ENCODE measurements at places on chromosomes 3 and 15. TPM values are rescaled to one million over a fixed set of nuclear protein-coding genes. Genes with fewer than 3 reads are reported as not detected.
A peak's percentile ranks its signal among the peaks of the same experiment; 100 is the strongest.

The TTLL13 gene
- total RNA-seq, result not detected

The CXCR6 gene
- total RNA-seq, result not detected

The FBLN2 gene
- 10.5 TPM for total RNA-seq

The MKRN2OS gene
- not detected for total RNA-seq

The COPS2 gene
- total RNA-seq, result 71.8 TPM

The ZNF860 gene
- 1.1 TPM for total RNA-seq

The CLSTN2 gene
- 0.74 TPM for total RNA-seq

The APOD gene
- 5.0 TPM for total RNA-seq

The SAMD7 gene
- not detected for total RNA-seq

The KNG1 gene
- not detected for total RNA-seq

The SHF gene
- total RNA-seq, result 23.0 TPM

The HEG1 gene
- 17.1 TPM for total RNA-seq

The CPLX3 gene
- not detected for total RNA-seq

The SRPRB gene
- total RNA-seq, result 22.9 TPM

- no peak for DNase-seq
These were observed 6.7 kb downstream of the ABHD17C start for GRCh38 chr15:80701676-80702311.

DNA sequence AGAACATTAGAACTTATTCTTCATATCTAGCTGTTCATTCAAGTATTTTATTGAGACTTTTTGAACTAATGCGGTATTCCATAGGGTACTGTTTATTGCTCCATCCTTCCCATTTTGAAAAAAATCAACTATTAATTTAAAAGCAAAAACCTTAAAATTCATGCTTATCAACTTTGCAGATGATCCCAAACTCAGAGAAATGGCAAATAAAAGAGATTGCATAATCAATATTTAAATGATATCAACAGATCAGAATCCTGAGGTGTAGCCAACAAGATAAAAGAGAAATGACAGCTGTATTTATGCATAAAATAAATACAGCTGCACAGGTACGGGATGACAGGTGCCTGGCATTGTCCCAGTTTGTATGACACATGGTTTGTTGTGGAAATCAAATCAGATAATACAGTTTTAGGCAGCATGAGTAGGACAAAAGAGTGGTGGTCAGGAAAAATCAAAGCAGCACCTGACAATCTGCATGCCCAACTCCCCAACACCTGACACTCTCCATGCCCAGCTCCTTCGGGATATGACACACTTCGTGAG, 42.4 kb upstream of the CMTM8 start:
- no peak for DNase-seq

- no peak for DNase-seq
These were observed 37.0 kb upstream of the HACD2 start for GRCh38 chr3:123621850-123622189.

DNA sequence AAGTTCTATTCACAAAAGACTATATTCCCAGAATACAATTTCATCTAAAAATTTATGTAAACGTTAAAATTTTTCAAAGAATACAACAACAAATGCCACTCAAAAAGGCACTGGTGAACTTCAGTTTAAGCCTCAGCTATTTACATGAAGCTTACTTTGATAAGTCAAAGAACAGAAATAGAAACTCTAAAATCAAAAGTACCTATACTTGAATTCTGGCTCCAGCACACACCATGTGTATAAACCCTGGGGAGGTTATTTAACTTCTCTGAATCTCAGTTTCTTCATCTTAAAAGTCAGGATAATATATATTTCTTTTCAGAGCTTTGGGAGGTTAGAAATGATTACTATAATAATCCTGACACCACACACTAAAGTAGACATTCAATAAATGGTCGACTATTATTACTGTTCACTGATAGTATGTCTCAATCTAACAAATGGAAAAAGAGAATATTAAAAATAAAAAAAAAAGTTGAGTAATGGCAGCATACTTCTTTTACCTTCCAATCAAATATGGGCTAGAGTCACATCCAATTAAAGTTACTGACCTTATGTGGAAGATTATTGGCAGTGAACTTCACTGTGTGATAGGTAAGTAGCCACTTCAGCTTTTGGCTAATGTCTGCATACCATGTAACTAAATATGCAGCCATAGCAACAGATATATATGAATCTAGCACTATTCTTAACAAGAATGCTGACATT, 248.4 kb downstream of the ISL2 start:
- DNase-seq, result no peak

GRCh38 chr3:129474984-129475804, 35.2 kb downstream of the IFT122 start:
- DNase-seq, result no peak

DNA sequence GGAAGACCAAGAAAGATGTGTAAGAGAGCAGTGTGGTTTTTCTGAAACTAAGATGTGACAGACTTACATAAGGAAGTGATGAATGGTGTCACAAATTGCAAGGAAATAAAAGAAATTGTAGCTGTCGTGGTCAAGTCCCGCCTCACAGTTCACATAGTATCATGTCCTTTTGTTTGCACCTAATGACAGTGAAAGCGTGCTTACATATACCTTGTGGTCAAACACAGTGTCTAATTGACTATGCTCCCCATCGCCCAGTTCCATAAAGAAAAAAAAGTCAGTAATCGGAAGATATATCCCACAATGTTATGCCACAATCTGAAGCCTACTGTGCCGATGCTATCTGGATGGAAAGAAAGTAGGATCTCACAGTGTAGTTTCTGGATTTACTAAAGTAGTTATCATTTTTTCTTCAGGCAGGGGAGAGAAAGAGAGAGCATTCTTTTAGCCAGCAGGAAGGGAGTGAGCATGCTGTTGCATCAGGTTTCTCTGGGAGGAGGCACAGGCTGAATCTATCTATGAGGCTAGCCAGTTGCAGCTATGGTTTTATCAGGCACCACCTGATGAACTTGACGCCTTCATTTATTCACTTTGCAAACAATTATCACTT, 9.8 kb upstream of the PLSCR1 start:
- DNase-seq, result no peak

DNA sequence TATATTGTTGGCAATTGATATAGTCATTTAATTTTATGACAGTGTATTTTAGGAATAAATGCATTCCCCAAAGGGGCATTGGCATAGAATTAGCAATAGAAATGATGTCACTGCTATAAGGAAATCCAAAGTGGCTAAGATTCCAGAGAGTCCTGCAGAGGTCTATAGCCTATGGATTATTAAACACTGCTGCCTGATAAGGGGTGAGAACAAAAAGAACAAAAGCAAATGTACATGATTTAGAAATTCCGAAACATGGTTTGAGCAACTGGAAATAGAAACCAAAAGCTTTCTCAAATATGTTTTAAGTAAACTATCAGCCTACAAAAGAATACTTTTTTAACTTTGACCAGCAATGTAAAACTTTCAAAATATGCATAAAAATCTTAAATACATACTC, 280.1 kb upstream of the RASGRP1 start:
- no peak for DNase-seq

DNA sequence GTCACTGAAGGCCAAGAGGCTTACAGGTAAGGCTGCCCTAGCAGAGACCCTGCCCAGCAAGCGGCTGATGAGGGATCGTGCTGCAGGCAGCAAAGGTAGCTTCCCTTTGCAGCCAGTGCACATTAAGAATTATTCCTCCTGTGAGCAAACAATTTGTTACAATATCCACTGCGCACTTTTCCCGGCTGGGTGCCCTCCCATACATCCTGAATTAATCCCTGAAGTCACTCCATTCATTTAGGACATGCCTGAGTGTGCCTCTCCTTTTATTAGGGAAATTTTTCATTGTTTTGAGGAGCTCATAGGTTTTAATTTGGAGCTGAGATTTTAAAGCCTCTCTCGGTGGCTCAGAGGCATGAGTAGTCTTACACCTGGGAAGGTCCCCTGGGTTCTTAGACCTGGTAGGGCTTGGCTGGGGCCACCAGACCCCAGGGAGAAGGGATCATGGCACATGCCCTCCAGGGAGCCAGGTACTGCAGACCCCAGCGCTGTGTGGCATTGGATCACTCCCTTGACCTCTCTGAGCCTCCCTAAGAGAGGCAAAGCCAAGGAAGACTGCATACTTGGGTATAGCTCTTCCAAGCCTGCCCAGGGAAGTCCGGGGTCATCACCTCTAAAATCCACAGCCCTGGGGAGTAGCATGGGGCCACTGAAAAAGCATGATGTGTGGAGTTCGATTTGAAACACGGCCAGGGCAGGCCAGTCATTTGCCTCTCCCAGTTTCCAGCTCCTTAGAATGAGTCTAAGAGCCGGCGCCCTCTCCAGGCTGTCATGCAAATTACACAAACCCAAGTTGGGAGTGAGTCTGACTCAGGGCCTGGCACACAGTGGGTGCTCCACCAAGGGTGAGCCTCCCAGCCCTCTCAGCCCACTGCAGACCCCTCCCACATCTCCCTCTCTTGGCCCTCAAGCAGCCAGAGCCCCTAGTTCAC, 151.9 kb upstream of the LINGO1 start:
- peak; percentile 45 for DNase-seq

DNA sequence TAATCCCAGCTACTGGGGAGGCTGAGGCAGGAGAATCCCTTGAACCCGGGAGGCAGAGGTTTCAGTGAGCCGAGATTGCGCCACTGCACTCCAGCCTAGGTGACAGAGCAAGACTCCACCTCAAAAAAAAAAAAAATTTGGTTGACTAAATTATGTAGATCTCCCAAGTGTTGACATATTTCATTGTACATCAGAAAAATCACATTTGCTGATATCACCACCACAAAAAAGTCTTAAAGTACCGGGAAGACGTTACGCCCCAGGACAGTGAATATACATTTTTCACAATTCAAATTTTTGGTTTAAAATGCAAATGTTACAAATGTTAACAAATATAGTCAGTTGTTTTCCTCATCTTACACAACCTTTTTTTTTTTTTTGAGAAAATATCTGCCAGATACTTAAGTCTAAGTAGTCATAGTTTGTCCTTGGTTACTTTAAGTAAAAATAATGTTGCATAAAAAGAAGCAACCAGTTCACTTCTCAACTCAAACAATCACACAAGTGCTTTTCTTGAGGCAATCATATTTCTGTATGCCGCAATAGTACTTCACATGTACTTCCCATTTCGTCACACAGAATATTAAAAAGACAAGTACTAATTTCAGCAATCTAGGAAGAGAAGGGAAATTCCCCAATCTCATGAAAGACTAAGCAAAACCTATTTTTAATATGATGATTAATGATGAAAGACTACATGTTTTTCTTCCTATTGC, 41.0 kb upstream of the TCF12 start:
- DNase-seq, result no peak

GRCh38 chr3:46931631-46932331, 44.8 kb downstream of the CCDC12 start:
- DNase-seq, result no peak

- DNase-seq, result peak; percentile 38
These were observed 181.1 kb downstream of the MYRIP start for GRCh38 chr3:39990532-39990931.

DNA sequence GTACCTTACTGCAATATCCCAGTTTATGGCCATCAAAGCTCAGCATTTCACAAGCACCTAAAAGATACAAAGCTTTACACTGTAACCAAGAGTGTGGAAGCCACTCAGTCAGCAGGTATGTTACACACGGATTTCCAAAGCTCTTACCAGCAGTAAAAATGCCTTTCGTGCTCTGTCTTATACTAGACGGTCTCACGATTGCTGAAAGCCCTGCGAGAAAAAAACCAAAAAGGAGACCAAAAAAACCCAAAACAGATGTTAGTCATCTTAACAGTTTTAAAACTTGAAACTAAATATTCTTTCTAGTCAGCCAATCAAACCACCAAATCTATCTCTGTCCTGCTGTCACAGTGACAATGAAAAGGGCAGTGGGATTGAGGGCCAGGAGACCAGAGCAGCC, 39.0 kb downstream of the TAMM41 start:
- DNase-seq, result no peak

- DNase-seq, result no peak
These were observed 239.9 kb upstream of the ATP10A start for GRCh38 chr15:26103002-26103404.

- no peak for DNase-seq
These were observed 29.3 kb downstream of the RFTN1 start for GRCh38 chr3:16484216-16484615.

GRCh38 chr3:176490357-176490756, 706.9 kb downstream of the TBL1XR1 start:
- no peak for DNase-seq

- DNase-seq, result no peak
These were observed 128.5 kb downstream of the RBMS3 start for GRCh38 chr3:29409409-29409808.

DNA sequence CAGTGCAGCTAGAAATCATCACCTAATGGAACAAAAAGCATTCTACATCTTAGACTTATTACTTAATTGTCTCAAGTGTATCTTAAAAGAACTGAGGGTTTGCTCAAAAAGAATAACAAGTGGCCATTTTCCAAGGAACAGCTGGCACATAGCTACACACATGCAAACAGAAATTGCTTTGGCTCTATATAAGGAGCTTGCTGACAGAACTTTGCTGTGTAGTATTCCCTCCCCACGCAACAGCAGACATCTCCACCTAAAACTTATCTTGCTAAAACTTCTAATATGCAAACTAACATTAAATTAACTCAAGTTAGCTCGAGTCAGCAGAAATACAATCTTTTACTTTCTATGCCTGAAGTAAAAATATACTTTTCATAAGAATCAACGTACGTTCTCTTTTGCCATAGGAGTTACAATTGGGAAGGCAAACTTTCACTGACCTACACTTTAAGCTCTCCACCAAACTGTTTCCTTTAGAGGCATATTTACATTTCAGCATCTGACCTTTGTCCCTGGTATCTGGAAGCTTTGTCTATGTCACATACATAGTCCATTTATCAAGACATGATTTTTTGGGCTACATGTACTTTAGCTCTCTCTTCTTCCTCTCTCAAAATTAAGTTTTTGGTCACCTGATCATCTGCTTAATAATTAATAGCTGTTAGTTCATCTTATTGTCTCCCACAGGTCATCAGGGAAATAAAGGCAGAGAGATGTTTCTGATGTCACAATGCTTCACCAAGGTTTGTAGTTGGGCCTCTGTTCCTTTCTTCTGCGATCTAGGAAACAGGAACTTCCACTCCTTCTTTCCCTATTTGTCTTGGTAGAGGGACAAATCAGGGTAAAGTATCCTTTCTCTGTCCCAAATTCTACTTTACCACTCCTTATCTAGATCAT, 163.4 kb upstream of the AGTR1 start:
- DNase-seq, result no peak

DNA sequence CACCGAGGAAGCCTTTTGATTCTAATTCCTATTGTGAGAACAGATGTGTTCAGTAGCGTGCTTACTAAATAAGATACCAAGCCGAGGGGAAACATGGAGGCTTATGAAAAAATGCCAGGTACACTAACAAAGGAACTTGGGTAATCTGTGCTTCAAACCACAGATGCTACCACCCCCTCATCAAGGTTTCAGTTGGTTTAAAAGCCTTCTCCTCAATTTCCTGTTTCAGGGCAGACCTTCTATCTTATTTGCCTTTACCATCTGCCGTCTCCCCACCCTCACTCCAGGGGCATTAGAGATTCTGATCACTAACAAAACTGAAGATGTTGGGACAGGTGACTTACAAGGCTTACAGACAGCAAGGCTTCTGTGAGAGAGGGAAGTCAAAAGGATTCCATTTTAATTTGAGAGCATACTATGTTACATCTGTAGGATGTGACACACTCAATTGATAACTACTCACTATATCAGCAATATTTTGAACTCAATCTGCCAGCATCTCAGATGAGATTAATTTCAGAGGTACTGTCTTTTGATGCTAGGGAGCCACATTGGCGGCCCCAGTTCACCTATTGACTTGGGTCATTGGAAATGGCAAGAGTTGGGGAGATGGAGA, 60.6 kb upstream of the PLCL2 start:
- DNase-seq, result no peak

- DNase-seq, result no peak
These were observed 90.0 kb upstream of the ANKRD34C start for GRCh38 chr15:79192462-79193036.

All from endothelial cell (in vitro differentiated cells).